ENCODE measurements at places on chromosomes 1 and 21.
A peak's percentile ranks its signal among the peaks of the same experiment; 100 is the strongest.

- DNase-seq = no peak
These were observed 47.1 kb downstream of the PRDM15 start for GRCh38 chr21:41831866-41832595.

DNA sequence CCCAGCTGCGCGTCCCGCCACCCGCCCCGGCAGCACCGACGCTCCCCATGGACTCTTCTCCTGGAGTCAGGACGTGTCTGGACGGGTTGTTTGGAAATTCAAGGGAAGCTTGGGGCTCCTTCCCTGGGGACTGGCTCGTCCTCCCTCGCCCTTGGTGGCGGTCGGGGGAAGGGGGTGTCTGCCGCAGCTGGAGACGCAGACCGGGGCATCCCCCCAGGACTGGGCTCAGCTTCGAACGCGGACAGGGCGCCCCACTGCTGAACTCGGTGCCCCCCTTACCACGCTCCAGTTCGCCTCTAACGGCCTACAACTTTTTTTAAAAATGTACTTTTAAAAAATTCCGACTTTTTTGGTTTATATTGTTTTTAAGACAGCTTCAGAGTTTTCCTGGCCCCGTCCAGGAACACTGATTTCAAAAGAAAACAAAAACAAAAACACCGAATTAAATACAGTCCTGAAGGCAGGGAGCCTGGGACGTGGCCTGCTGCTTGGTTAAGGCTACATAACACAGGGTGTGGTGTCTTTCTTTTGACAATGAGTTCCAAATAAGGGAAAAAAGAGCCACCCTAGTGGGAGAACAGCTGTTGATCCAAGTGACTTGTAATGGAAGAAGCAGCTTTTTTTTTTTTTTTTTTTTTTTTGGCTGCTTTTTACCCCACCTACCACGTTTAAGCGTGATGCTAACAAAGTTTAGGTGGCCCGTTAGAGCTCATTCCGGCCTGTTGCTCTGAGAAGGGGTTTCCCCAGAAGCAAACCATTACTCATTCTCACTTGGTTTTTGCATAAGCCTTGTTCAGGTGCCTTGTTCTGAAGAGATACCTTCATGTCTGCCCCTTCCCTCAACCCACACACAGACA lies 862 bp upstream of the DIPK1A start:
- peak; percentile 41 for DNase-seq

- DNase-seq = no peak
These were observed 330.4 kb upstream of the ESRRG start for GRCh38 chr1:217053676-217054075.

- no peak for DNase-seq
These were observed 124.4 kb upstream of the HOOK1 start for GRCh38 chr1:59690171-59690930.

- no peak for DNase-seq
These were observed 9.3 kb upstream of the FCAMR start for GRCh38 chr1:206979379-206980043.

DNA sequence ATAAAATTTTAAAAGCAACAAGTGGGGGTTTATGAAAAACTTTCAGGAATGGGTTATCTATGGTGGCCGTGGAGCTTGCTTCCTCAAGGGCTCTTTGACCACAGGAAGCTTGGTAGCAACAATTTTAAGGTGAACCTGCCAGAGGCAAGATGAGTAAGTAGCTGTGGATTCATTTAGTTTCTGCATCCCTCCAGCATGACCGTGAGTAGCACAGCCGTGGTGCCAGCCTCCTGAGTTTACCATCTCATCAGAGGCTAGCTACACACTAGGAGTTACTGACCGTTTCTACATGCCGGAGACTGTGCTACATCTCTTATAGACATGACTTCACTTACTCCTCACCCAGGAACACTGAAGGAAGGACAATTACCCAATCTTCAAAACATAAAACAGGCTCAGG lies 30.1 kb upstream of the PLEKHG5 start:
- DNase-seq = no peak

GRCh38 chr1:41789661-41790330 lies 128.9 kb downstream of the HIVEP3 start:
- no peak for DNase-seq

GRCh38 chr21:43907751-43908150 lies 42.7 kb downstream of the AGPAT3 start:
- DNase-seq = no peak

GRCh38 chr1:244865028-244865371 lies 657 bp upstream of the HNRNPU start:
- DNase-seq = no peak

DNA sequence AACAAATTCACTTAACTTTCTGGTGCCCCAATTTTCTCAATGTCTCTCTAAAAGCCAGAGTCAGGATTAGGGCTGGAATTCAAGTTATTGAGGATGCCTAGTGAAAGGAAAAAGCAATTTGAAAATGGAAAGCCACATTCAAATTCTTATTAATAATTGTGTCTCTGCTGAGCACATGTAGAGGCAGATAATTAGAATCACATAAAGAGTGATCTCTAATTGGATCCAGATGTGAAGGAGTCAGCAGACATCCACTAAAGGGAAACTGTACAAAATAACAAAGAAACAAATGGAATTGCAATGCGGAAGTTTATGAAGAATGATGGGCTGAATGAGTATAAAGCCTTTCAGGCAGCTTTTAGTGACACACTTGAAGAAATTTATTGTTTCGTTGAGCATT lies 482.6 kb downstream of the TTLL7 start:
- no peak for DNase-seq

GRCh38 chr1:119617751-119618691 lies 30.0 kb downstream of the ZNF697 start:
- DNase-seq = no peak

- DNase-seq = no peak
These were observed 23.5 kb downstream of the S100A10 start for GRCh38 chr1:151970128-151970527.

GRCh38 chr1:113830039-113830438 lies 17.8 kb upstream of the RSBN1 start:
- DNase-seq = no peak

DNA sequence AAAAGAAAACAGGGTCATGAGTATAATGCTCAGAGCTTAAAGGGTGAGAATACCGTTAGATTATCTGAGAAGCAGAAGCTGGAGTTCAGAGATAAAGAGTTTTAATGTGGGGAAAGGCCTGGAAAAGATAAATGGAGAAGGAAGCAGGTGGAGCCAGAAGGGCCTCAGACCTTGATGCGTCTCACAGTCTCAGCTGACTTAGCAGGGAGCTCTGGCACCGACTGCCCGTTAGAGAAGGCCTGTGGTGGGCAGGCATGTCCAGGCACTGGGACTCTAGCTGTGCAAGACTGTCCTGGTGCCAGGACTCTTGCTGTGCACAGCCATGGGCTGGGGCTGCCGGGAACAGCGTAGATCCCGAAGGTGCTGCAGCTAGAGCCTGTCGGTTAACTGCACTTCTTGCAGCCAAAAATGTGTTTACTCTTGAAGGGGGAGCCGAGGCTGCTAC lies 3.8 kb upstream of the SLAMF9 start:
- DNase-seq = no peak

DNA sequence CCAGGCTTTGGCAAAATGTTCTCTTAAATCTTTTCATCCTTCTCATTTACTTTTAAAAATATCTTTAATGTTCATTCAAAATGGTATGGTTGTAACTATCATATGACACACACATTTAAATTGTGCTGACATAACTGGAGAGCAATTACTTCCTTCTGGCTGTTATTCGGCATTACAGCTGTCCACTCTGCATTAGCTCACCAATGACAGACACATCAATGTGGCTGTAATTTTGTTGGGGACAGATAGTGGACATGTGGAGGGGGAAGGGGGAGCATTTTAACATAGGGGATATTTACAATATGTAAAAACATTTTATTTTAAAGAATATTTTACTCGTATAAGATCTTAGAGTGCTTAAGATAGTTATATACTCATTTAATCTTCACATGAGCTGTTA lies 319.8 kb downstream of the HMCN1 start:
- DNase-seq = no peak

DNA sequence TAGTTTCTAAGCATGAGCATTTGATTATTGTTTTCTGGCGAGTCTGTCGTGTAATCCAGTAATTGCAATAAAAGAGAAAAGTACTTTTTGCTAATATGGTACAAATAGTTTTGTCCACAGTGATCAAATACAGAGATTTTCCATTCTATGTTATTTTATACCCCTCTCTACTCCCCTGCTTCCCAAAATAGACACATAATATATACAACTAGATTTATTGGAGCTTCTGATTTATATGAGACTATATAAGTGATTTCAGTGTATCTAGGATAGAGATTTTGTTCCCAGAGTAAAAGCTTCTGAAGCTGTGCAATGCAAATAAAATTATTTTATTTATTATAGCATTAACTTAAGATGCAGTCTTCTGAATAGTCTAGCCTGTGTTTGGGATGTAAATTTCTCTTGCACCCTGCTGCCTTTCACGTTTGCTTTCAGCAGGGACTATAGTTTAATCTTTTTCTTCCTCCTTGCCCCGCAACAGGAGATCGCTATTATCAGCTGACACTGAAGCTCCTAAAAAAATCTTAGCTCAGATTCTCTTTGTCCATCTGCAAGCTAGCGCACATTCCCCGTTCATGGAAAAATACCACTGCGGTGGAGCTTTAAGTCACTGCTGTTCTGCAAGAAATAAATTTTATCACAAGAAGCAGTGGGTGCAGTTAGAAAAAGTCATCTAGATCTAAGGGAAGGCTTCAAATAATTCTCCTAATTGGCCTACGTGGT lies 273.3 kb downstream of the DISC1 start:
- DNase-seq = no peak

DNA sequence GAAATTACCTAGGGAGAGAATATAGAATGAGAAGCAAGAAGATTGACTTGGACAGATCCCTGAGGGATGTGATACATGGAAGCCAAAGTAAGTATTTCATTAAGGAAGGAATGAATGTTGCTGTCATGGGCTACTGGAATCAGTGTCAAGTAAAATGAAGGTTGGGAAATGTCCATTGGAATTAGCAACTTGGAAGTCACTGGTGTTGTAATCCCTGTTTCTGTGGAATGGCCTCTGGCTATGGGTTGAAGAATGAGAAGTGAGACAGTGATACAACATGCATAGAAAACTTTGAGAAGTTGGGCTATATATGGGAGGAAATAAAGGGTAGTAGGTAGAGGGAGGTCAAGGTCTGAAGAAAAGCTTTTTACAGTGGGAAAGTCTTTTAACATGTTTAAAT lies 54.7 kb downstream of the CCDC18 start:
- DNase-seq = no peak

DNA sequence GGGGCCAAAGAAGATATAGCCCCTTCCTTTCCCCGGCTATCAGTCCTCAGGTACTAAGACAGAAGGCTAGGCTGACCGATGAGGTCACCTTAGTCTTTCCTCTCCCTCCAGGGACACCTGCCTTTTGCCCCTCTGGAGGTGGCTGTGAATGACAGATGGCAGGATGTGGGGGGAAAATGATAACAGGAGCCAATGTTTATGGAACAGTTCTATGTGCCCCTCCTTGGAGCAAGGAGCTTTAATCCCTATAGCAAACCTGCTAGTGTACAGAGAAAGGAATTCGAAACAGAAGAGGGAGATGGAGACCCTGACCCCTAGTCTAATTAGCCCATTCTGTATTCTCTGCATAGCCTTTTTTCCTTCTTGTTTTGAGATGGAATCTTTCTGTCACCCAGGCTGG lies 28.1 kb downstream of the SERINC2 start:
- no peak for DNase-seq

DNA sequence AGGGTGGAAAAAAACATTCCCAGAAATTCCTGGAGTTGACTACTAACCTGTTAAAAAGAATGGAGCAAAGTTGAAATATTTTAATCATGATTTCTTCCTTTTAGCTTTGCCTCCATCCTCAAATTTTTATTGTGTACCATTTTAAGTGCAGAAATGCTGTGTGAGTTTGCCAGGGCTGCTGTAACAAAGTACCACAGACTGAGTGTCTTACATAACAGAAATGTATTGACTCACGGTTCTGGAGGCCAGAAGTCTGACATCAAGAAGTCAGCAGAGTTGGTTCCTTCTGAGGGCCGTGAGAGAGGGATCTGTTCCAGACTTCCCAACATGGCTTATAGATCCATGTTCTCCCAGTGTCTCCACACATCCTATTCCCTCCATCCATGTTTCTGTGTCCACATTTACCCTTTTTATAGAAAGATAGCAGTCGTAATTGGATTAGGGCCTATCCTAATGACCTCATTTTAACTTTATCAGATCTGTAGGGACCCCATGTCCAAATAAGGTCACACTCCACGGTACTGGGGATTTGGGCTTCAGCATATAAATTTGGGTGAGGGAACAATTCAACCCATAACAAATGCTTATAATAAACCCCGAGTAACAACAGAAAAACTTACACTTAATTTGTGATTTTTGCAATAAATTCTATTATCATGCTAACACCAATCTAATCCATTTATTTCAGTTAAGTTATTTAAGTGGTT lies 12.7 kb downstream of the SNX7 start:
- DNase-seq = no peak

DNA sequence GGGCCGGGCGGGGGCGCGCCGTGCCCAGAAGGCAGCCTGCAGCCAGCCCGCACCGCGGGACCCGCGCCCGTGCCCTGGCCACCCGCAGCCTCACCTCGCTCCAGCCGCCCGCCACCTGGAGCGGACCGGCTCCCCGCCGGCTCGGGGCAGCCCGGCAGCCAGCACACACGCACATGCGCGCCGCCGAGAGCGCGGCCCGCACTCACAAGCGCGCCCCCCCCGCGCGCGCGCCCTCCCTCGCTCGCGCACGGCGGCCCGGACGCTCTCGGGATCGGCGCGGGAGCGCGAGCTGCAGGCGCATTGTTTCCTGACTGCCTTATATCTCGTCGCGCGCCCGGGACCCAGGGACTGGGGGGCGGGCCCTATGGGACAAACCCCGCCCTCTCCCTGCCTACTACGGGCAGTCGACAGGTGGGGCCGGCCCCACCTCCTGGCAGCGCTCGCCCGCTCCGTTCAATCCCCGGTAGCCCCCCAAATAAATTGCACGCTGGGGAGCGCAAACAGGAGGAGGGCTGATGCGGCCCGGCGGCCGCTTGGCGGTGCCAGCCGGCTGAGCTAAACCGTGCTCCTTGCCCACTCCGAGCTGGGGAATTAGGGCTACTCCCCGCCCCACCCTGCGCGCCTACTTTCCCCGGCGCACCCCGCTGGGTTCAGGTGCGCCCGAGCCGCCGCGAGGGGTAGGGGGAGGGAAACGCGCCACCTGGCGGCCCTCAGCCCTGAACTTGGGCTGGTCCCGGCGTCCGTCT lies at the start of gene MYCL:
MYCL (minus strand) TSS at position 204 of the 746 bp plus-strand sequence. CDS start 483 bp downstream, outside the sequence.
- peak; percentile 82 for DNase-seq

DNA sequence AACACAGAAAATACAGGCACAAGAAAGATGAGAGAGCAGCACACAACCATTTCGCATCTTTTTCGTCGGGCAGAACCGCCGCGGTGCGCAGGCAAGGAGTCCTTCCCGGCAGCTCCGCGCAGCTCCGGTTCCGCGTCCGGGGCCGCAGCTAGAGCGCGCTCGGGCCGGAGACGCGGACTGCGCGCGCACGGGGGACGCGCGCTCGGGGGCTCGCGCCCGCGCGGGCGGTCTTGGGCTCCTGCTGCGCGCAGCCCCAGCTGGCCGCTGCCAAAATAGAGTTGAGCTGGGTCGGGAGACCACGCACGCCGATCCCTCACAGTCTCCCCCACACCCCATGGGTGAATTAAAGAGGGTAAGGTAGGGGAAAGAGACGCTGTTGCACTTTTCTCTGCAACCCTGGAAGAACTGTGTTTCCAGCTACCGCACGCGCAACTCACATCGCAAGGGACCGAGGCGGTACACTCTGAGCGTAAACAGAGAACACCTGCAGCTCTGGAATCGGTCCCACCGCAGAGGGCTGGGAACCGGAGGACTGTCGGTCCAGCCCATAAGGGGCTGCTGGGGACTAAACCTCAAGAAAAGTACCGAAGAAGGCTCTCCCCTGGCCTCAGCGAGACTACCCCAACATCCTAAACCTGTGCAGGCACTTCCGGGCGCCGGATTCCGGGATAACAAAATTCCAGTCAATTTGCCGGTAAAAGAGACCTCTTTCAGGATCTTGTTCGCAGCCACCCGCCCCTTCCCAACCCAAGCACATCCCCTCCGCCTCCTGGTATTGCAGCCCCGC lies 1.7 kb downstream of the NR5A2 start:
- DNase-seq = no peak

Data from GM12891 (cell line).